ENCODE measurements at places on chromosomes 2 and 18.

DNA sequence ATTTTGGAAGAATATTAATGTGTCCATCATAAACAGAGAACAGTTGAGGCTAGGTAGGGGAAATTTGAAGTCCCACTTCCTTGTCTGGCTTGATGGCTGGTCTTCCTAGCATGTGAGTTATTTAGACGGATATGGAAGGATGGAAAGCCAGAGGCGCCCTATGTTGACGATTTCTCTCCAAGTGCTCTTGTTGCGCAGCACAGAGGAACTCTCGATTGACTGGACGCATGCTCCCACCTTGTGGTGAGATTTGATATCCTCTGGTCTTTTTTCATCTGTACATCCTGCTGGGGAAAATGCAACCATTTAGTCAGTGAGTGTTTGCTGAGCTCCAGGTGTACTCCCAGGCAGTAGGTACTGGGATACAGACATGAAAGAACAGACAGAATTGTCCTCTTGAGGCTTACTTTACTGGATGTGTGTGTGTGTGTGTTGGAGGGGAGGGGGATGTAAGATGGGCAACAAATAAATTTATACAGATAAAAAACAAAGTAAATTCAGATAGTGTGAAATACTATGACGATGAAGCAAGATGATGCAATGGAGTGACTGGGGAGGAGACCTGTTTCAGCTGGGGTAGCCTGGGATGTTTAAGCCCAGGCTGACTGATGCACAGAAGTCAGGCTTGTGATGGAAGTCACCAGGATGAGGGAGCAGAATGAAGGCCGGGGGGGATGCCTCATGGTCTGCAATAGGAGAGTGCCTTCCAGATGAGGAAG is 137.2 kb downstream of the TRIM43 start:
- DNase-seq, result peak; percentile 61

GRCh38 chr2:230496891-230497290 is 80.9 kb downstream of the SP100 start:
- DNase-seq, result no peak

DNA sequence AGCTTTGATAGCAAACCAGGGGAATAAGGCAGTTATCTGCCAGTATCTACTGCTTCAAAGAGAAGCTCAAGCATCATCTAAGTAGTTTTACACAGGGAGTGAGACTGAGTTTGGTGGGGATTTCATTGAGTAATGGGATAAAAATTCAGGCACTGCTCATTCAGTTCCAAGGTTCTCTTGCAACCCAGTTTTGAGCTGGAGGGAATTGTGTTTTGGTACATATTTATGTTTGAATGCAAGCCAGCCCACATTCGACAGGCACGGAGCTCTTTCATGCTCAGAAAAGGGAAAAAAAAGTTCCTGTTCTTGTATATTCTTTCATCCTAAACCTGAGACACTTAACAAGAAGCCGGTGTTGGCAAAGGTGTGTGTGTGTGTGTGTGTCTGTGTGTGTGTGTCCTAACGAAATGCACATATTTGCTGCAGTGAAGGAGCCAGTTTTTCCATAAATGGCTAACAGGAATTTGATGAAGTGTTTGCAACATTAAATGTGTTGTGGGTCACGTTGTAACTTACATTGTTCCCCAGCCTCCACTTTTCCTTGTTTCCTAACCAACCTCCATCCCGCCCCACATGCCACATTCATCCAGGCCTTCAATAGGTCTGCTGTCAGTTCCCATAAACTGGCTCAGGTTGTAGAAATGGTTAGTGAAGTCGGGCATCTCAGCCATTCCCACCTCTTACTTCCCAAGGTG is 311.1 kb downstream of the TXNL1 start:
- DNase-seq, result no peak

- no peak for DNase-seq
Observed at GRCh38 chr2:73828389-73828817, 358 bp upstream of the STAMBP start.

DNA sequence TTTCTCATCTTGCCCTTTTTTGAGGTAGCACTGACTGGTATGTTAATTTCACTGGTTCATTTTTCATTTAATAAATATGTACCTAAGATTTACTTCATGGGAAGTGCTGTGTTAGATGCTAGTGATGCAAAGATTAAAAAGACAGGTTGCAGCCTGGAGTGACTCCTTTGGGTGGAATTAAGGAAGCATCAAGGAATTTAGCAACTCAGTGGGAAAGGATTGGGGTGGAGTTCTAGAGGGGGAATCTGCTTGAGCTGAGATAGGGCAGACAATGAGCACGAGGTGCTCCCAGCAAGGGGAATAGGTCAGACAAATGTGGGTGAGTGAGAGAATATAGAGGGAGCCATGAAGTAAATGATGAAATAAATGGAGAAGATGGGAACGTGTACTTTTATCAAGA is 57.0 kb downstream of the LYPD6 start:
- DNase-seq, result no peak

- DNase-seq, result no peak
Observed at GRCh38 chr18:31740180-31740579, 20.5 kb downstream of the SLC25A52 start.

- no peak for DNase-seq
Observed at GRCh38 chr2:236639461-236640235, 70.0 kb downstream of the ACKR3 start.

GRCh38 chr18:31835528-31836133 is 75.0 kb upstream of the SLC25A52 start:
- DNase-seq, result no peak

DNA sequence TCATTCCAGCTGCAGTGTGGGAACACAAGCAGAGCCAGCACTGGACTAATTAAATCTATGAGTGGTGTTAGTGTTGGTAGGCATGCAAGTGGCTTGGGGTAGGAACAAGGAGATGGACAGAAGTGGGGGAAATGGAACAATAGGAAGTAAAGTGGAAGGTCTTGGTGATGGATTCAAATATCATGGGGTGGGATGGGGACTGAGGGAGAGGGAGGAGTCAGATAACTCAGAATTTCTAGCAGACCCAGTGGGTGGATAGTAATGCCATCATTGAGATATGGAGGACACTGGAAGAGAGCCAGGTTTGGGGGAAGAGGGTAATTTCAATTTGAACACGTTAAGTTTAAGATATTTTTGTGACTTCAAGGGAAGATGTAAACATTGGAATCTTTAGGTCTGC is 2.9 kb upstream of the LNPK start:
- DNase-seq, result no peak

GRCh38 chr2:199273042-199273511 is 184.7 kb downstream of the SATB2 start:
- no peak for DNase-seq

DNA sequence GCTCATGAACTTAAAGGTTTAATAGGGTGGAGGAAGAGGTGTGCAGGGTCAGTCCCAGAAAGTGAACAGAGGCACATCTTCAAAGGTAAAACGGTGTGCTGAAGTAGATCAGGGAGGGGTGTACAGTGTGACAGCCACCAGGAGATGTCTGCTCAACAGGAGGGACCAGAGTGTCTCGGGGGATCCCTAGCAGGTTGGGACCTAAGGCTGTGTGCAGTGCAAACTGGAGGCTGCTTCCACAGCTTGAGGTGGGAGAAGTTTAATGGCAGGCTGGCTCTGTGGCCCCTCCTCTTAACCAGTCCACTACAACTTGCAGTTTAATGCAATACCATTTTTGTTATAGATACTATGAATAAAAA is 33.2 kb downstream of the PLA2R1 start:
- no peak for DNase-seq

- DNase-seq, result no peak
Observed at GRCh38 chr2:195706161-195706900, 49.3 kb downstream of the SLC39A10 start.

- peak; percentile 97 for DNase-seq
Observed at GRCh38 chr2:97697252-97698235, 15.8 kb upstream of the ZAP70 start.

- DNase-seq, result no peak
Observed at GRCh38 chr2:88754585-88755320, 63.3 kb downstream of the RPIA start.

- DNase-seq, result no peak
Observed at GRCh38 chr2:36964496-36965058, 1.8 kb downstream of the STRN start.

- no peak for DNase-seq
Observed at GRCh38 chr2:203551778-203552177, 16.7 kb upstream of the RAPH1 start.

GRCh38 chr2:189297446-189297845 is 117.9 kb upstream of the COL5A2 start:
- no peak for DNase-seq

DNA sequence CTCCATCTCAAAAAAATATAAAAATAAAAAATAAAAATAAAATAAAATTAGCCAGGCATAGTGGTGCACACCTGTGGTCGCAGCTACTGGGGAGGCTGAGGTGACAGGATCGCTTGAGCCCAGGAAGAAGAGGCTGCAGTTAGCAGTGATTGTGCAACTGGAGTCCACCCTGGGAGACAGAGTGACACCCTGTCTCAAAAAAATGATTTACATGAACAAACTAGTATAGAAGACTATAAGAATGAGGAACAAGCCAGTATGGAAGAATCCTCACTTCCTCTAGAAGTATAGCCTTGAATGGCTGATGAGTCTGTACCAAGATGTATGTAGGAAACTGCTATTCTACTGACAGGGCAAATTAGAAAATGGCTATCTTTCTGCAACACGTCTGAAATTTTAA is 10.9 kb downstream of the YES1 start:
- no peak for DNase-seq

DNA sequence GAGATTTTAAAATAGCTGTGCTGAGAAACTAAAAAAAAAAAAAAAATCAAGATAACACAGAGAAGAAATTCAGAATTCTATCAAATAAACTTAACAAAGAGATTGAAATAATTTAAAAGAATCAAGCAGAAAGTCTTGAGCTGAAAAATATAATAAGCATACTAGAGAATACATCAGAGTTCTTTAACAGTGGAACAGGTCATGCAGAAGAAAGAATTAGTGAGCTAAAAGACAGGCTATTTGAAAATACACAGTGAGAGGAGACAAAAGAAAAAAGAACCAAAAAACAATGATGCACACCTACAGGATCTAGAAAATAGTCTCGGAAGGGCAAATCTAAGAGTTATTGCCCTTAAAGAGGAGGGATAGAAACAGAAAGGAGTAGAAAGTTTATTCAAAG is 548.1 kb downstream of the ADCYAP1 start:
- DNase-seq, result no peak

- DNase-seq, result no peak
Observed at GRCh38 chr2:225104321-225104720, 62.1 kb upstream of the DOCK10 start.

- peak; percentile 92 for DNase-seq
Observed at GRCh38 chr2:99559075-99559662, 69.4 kb upstream of the REV1 start.

- no peak for DNase-seq
Observed at GRCh38 chr2:18849841-18850578, 260.6 kb upstream of the NT5C1B start.

GRCh38 chr2:161379740-161380139 is 36.4 kb upstream of the TBR1 start:
- DNase-seq, result no peak

GRCh38 chr2:207135801-207136457 is 29.8 kb downstream of the KLF7 start:
- no peak for DNase-seq

DNA sequence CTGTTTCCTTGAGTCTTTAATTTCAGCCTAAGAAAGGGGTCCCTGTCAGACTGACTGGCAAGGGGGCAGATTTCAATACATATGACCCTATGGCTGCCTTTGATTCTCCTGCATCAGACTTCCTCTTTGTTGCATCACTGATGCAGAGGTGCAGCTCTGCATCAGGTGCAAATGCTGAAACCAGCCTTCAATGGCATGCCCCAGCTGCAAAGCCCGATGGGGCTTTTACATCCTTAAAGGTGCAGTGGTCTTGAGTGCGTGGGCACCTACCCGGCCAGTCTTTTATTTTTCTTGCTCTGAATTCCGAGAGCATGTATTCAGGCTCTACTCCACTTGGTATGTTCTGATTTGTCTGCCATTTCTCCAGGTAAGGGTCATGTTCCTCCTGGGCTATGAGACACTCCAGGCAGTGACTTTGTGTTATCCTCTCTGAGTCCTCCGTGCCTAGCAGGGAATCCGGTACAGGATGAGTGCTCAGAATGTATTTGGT is 169.5 kb downstream of the MYCN start:
- DNase-seq, result no peak

- no peak for DNase-seq
Observed at GRCh38 chr2:233034091-233034882, 1.8 kb downstream of the NEU2 start.

DNA sequence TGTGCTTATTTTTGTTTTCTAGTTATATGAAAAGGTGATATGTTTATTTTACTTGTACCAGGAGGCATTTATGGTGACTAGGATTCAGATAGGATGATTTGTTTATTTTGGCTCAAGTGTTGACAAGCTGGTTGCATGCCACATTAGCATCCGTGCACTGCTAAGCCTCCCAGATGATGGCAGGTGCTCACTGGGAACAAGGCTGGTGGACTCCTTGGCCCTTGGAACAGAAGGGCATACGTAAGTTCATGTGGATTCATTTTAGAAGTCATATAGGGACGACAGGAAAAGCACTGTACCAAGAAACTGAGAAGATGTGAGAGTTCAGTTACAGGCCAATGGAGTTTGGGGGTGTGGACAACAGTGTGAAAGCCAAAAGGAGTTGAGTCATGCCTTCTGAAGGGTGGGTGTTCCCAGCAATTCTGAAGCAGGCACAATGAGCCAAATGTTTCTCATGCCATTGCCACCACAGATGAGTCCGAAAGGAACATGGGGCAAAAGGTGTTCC is 166.2 kb downstream of the PHLPP1 start:
- DNase-seq, result peak; percentile 17

DNA sequence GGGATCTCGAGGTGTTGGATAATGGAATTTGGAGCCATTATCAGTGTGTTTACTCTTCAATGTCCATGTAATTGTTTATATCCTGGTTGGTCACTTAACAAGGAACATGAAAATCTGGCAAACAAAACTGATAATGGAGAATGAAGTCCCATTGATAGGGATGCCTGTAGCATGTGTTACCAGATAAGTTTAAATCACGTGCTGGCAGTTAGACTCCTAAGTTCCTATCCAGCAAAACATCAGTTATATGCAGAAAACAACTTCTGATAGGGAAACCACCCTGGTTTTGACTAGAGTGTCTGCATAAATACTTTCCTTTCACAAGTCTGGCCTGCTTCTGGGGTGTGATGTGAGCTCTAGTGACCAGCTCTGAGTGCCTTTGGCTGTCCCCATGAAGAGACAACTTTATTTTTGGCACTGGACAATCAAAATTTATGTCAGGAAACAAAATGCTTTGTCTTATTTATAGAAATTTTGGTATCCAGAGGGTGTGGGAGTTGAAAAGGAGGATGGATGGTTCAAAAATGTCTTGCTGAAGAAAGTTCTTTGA is 82.0 kb downstream of the FHOD3 start:
- no peak for DNase-seq

GRCh38 chr2:69260666-69261065 is 126.4 kb downstream of the GFPT1 start:
- no peak for DNase-seq

Data from activated CD4-positive, alpha-beta T cell treated with anti-CD3 and anti-CD28 coated beads for 36 hours (primary cell).